Naive thymus-derived CD8-positive, alpha-beta T cell (primary cell): ENCODE measurements at places on chromosomes 11 and 22.

DNA sequence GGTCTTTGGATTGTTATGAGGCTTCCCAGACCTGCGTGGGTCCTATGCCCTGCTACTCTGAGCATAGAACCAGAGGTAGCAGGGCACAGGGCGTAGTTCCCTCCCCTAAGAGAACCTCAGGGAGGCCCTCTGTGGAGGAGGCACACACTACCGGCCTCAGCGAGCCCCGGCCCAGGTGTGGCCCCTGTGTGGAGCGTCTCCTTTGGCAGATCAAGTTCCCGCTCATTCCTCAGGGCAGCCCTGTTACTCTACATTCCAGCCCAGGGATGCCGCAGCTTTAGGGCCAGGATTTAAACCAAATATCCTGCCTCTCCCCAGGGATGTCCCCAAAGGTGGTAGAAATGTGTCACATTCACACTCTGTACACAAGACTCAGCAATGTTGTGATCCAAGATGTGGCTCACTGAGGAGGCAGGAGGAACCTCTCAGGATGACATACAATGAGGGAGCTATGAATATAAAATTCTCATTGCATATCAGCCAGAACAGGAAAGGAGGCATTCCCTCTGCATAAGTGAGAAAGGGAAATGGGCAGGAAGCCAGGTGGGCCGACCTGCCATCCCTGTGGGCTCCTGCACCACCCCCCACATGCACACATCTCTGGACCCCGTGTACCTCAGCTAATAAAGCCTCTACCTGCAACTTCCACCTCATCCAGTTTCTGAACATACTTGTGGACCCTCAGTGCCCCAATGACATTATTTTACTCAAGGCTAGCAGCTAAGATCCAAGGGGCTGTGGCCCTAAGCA is 131.9 kb upstream of the TEAD1 start:
- no peak for DNase-seq

GRCh38 chr11:129291546-129291945 is 84.1 kb upstream of the BARX2 start:
- no peak for DNase-seq

GRCh38 chr22:23763954-23764353 is 1.2 kb downstream of the C22orf15 start:
- DNase-seq: no peak

- no peak for DNase-seq
These were observed 402.5 kb downstream of the TMEM135 start for GRCh38 chr11:87440076-87440770.

GRCh38 chr11:94661444-94661843 is 94.3 kb downstream of the PIWIL4 start:
- DNase-seq: no peak

- DNase-seq: no peak
These were observed 92.3 kb upstream of the PAX6 start for GRCh38 chr11:31903225-31904074.

- no peak for DNase-seq
These were observed 5.1 kb downstream of the LRRC51 start for GRCh38 chr11:72085621-72086351.

GRCh38 chr11:119473901-119474681 is 51.1 kb upstream of the THY1 start:
- DNase-seq: no peak
